ENCODE measurements at places on chromosomes 5 and 9.

DNA sequence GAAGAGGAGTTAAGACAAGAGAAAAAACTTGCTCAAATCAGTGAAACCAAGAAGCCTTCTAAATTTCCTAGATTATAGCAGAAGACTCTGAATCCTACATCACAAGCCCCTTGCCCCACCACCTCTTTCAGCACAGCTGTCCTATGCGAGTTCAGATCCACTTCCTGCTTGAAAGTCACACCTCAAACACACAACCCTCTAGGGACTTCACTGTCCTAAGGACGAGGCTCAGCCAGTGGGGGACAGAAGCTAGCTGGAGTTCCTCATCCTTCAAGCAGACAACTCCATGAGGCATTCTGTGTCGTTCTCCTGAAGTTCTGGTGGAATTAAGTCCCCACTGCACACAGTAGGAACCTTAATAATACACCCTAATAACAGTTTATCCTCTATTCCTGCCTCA lies 44.3 kb downstream of the NRG2 start:
- no peak for DNase-seq

DNA sequence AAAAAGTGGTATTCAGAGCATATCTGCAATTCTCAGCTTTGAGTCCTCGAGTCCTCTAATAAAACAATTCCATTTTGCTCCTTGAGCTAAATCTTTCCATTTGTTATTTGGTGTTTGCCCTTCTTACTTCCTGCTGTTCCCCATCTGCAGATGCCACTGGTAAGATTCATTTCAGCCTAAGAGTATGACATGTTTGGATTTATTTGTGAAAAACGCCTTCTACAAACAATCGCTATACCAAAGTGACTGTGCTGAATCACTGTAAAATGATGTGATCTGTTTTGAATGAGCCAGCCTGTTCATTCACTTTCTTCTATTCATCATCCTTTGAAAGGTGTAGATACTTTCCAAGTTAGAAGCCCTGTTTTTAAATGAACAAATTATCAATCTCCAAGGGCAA lies 27.7 kb downstream of the KCTD16 start:
- DNase-seq = peak; percentile 84

DNA sequence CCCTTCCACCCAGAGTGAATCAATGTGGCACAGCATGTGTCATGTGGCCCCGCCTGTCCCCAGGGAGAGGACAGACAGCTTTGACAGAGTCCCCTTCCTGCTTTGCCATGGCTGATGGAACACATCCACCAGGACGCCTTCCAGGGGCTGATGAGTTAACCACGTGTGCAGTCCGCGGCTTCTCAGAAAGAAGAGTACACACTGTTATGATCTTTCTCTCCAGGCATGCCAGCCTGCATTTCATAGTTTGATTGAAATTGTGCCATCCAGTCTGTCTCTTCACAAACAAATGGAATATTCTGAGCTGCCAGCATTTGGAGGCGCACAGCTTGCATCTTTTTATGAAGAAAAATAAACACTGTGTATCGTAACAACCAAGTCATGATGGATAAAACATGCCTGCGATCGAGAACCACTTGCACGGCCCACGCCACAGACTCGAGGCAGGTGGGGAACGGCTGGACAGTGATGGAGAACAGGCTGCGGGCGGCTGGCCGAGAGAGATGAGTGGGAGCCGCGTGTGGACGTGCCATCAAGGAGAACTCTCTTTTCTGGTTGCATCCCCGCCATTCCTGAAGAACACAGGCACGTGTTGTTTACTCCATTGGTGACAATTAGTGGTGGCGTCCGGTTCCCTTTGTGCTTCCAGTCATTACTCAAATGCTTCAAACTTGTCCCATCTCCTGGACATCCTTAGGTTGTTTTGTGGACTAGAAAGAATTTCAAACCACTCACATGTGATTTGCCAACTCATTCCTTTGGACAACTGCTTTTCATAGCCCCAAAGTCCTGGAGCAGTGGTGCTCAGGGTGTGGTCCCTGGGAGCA lies 220.2 kb downstream of the AGTPBP1 start:
- DNase-seq = no peak

GRCh38 chr5:151225475-151225874 lies 1.6 kb upstream of the CCDC69 start:
- no peak for DNase-seq

GRCh38 chr9:71819115-71819739 lies 50.9 kb upstream of the CEMIP2 start:
- peak; percentile 11 for DNase-seq

- no peak for DNase-seq
These were observed 20.9 kb downstream of the BRD9 start for GRCh38 chr5:871596-872298.

DNA sequence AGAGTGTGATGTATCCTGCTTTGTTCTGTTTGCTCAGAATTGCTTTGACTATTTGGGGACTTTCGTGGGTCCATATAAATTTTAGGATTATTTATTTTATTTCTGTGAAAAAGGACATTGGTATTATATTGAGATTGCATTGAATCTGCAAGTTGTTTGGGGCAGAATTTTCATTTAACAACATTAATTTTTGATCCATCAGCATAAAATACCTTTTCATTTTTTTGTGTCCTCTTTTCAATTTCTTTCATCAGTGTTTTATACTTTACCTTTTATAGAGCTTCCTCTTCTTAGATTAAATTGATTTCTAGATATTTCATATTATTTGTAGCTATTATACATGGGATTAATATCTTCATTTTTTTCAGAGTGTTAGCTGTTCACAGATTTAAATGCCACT lies 40.8 kb upstream of the FBXL7 start:
- DNase-seq = no peak

DNA sequence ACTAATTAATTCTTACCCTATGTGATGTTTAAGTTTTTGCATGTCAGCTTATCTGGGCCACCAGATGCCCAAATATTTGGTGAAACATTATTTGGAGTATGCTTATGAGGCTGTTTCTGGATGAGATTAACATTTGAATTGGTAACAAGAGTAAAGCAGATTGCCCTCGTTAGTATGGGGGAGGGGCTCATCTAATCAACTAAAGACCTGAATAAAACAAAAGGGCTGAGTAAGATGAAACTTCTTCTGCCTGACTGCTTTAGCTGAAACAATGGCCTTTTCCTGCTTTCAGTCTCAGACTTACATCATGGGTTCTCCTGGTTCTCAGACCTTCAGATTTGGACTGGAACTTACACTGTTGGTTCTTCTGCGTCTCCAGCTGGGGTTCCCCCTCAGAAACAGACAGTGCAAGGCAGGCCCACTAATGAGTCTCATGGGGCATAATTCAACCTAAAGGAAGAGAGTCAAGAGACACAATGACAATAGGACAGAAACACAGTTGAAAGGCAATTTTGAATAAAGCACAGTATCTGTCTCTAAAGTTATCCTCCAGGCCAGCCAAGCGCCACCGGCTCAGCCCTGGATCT lies 288.4 kb downstream of the CAAP1 start:
- DNase-seq = no peak

GRCh38 chr9:73649552-73649951 lies 497.9 kb downstream of the ANXA1 start:
- DNase-seq = no peak

GRCh38 chr5:109829331-109829730 lies 139.6 kb downstream of the MAN2A1 start:
- no peak for DNase-seq

- DNase-seq = no peak
These were observed 387.7 kb downstream of the EBF1 start for GRCh38 chr5:158711927-158712529.

- DNase-seq = no peak
These were observed 79.0 kb upstream of the RNF38 start for GRCh38 chr9:36479101-36479500.

DNA sequence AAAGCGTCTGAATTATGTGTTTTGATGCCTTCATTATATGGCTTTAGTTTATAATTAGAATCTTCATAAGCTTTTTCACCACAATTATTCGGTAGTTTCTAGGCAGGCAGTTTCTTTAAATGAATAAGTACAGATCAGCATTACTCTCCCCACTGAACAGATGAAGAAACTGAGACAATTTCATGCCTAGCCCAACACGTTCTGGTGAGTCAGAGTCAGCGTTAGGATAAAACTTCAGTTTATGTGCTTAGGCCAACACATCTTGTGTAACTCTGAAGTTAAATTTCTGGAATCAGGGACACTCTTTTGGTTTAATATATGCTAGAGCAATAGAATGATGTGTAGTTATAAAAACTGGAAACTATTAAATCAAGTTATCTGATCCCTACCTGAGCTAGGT lies 186.7 kb upstream of the ELL2 start:
- no peak for DNase-seq

GRCh38 chr5:158765407-158765806 lies 334.3 kb downstream of the EBF1 start:
- DNase-seq = no peak

DNA sequence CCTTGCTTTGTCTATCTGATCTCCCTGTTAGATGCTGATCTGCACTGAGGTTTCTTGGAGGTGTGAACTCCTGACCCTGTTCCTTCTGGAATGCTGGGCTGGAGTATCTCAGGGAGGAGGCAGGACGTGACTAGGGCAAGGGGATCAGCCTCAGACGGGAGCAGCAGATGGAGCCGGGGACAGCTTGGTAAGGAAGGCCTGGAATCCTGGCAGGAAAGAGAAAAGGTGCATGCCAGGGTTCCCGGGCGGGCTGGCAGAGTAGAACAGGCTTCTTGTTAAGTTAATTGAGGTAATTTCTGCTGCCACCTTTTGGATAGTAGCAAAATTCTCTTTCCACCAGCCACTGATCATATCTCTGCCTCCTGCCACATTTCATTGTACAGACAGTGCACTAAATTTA lies 180.9 kb downstream of the ZNF462 start:
- DNase-seq = no peak

GRCh38 chr9:77977210-77977611 lies 54.4 kb downstream of the GNAQ start:
- DNase-seq = no peak

GRCh38 chr5:68968429-68968828 lies 125.4 kb upstream of the SLC30A5 start:
- no peak for DNase-seq

DNA sequence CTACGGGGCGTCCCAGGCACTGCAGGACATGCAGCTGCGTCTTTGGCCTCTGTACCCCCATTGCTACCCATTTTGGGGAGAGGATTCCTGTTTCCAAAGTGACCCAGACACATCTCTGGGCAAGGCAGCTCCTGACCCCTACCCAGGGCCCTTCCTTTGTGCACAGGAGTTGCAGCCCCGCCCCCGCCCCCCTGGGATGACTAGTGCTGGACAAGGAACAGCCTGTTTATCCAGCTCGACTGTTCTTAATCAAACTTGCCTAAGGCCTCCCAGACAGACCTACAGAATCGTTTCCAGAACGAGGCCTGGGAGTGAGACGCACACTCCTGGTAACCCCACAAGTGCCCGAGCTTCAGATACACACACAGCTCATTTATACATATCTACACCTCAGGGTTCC lies 13.2 kb downstream of the DIPK1B start:
- no peak for DNase-seq

GRCh38 chr9:5041390-5042115 lies 56.5 kb downstream of the JAK2 start:
- no peak for DNase-seq

GRCh38 chr5:138352722-138353559 lies 456 bp downstream of the KDM3B start:
- DNase-seq = no peak

DNA sequence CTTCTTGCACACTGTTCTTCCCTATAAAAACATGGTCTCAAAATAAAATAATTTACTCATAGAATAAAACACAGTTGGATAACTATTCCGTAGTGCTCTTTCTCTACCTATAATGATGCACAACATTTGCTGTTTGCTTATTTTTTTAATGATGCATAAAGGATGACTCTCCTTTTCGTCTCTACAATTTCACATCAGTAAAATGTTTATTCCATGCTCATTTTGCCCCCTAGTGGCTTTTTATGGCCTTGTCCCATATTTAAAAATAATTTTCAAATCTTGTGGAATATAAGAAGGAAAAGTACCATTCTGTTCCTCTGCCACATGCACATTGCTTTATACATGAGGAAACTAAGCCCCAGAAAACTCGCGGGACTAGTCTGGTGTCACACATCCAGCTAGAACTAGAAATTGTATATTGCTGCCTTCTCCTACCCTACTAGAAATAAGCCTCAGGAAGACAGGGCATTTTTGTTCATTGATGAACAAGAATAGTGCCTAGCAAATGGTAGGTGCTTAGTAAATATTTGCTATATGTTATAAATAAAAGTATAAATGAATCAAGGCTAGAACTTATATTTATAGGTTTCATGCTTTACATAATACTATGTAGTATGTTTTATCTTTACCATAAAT lies 12.7 kb downstream of the KCTD16 start:
- DNase-seq = no peak

- DNase-seq = no peak
These were observed 180.6 kb downstream of the ADAMTS12 start for GRCh38 chr5:33711094-33711679.

DNA sequence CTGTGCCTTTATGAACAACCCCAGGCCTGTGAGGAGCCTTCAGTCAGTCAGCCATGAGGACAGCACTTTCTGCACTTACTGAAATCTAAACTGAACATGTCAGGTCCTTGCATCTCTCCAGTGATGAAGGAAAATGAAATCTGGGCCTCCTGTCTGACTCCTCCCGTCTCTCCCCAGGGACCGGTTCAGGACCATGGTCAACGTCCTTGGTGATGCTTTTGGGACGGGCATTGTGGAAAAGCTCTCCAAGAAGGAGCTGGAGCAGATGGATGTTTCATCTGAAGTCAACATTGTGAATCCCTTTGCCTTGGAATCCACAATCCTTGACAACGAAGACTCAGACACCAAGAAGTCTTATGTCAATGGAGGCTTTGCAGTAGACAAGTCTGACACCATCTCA lies 77.0 kb upstream of the PLPP6 start:
- no peak for DNase-seq

GRCh38 chr9:114995681-114996221 lies 65.4 kb upstream of the TNFSF8 start:
- peak; percentile 82 for DNase-seq

DNA sequence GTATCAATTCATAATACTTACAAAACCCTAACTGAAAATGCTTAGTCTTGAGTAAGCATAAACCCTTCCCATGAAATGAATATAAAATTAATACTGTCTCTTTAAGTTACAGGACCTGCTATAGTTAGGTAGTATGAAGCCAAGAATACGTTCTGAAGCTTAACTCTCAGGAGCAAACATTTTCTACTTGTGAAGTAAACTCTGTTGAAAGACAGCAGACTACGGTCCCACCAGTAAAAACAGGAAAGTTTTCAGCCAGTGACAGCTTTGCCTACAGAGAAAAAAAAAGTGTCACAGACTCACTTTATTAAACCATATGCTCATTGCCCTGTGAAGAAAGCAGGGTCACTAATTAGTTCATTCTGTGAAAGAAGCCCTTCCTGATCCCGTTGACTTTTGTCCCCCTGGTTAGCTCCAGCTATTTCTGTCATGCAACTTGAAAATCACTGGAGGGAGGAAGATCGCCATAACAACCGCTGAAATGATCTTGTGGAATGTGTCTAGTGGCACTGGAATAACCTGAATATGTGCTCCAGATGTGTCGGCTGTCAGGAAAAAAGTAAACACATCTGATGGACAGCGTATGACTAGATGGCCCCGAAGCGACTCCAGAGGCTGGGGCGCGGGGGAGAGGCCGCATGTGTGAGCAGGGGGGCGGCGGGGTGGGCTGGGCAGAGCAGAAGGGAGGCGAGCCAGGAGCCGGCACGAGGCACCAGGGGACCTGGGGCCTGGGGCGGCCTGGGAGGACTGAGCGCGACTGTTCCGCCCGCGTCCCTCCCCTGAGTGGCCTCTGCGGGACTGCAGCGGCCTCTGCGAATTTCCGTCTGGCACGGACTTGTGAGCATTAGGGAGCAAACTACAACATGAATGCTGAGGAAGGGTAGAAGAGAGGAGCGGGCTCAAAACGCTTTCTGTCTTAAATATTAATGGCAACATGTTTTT lies 41.9 kb downstream of the BNC2 start:
- DNase-seq = no peak
